Urothelium cell line (cell line): ENCODE measurements at places on chromosomes 7 and 10.

DNA sequence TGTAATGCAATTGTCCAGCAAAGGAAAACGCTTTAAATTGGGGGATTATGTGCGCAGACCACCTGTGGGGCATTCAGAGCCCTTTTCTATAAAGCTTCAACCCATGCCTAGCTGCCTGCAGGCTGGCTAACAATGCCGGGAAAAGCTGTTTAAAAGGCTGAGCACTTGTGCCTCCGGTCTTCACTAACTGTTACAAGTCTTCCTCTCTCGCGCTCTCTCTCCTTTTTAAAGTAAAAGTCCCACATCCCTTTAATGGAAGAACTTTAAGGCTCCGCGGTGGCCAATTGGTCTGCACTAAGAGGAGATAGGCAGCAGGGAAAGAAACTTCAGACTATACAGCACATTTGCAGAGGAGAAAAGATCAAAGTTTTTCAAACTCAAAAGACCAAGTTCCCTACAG is 4.6 kb downstream of the FZD8 start:
- DNase-seq, result no peak

DNA sequence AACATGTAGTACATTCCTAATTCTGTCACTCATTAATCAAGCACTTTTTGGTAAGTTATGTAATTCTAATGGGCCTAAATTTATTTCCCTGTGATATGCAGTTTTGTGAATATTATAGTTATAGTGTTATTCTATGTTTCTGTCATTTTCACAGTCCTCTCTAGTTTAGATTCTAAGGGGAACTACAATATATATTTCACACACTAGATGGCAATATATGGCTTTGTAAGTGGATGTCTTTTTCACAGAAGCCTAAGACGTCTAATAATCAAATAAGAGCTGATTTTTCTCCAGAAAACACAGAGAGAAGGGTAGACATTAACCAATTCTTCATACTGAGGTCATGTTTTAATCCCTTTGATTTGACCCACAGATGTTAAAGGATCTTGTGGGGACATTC is 18.0 kb downstream of the RNLS start:
- peak; percentile 11 for DNase-seq

DNA sequence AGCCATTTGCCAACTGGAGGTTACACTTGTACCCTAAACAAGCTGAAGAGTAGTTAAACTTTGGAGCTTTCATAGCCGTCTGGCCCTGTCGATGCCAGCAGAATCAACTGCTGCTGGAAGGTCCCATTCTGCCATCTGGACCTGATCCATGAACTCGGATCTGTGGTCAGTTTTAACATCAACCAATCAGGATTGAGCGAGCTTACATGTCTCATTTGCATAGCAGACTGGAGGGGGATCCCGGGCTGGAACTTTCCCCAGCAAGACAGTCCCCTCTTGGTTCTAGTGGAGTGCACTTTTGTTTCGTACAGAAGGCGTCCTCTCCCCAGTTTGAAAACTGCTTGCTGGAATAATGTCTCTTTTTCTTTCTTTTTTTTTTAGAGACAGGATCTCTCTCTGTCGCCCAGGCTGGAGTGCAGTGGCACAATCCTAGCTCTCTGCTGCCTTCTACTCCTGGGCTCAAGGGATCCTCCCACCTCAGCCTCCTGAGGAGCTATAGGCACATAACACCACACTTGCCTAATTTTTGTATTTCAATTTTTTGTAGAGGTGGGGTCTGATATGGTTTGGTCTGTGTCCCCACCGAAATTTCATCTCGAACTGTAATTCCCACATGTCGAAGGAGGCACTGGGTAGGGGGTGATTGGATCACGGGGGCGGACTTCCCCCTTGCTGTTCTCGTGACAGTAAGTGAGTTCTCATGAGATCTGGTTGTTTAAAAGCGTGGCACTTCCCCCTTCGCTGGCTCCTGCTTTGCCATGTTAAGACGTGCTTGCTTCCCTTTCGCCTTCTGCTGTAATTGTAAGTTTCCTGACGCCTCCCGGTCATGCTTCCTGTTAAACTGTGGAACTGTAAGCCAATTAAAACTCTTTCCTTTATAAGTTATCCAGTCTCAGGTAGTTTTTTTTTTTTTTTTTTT is 42.8 kb upstream of the SEPHS1 start:
- no peak for DNase-seq

GRCh38 chr10:20863008-20863407 is 34.1 kb downstream of the NEBL start:
- DNase-seq, result no peak

DNA sequence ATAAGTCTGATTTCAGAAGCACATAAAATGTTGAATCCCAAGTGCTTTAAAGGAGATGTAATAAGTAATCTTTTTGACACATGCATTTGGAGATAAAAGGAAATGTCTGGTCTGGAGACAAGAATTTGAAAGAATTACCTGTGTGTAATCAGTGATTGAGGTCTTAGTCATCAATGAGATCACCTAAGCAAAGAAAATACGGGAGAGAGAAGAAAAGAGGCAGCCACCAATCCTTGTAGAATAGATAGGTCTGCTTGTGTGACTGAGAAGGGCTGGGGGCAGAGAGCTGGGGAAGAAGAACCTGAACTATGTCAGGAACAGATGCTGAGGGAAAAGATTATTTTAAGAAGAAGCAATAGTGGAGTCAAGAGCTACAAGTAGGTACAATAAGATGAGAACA is 49.3 kb upstream of the ITPRID1 start:
- peak; percentile 54 for DNase-seq

GRCh38 chr10:5142199-5142598 is 42.8 kb downstream of the AKR1C8 start:
- DNase-seq, result no peak

- no peak for DNase-seq
Measured at GRCh38 chr7:8141070-8141469, 120.9 kb downstream of the ICA1 start.

DNA sequence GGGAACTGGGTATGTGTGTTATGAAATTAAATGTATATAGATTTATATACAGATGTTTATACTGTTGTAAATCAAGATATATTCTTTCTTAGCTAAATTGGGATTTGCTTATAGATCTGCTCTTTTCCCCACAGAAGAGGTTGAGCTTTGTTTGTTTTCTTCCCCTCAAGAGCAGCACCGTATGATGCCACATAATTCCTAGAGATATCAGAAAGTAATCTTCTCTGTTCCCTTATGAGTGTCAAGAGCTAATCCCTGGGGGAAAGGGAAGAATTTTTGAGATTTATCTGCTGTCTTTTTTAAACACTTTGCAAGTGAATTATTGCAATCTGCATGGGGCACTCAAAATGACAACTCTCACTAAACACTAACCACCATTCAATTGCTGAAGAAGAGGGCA is 68.7 kb upstream of the SP4 start:
- DNase-seq, result no peak

- DNase-seq, result no peak
Measured at GRCh38 chr7:93830141-93830925, 60.2 kb downstream of the TFPI2 start.

GRCh38 chr10:7526017-7526400 is 115.2 kb upstream of the SFMBT2 start:
- DNase-seq, result no peak

DNA sequence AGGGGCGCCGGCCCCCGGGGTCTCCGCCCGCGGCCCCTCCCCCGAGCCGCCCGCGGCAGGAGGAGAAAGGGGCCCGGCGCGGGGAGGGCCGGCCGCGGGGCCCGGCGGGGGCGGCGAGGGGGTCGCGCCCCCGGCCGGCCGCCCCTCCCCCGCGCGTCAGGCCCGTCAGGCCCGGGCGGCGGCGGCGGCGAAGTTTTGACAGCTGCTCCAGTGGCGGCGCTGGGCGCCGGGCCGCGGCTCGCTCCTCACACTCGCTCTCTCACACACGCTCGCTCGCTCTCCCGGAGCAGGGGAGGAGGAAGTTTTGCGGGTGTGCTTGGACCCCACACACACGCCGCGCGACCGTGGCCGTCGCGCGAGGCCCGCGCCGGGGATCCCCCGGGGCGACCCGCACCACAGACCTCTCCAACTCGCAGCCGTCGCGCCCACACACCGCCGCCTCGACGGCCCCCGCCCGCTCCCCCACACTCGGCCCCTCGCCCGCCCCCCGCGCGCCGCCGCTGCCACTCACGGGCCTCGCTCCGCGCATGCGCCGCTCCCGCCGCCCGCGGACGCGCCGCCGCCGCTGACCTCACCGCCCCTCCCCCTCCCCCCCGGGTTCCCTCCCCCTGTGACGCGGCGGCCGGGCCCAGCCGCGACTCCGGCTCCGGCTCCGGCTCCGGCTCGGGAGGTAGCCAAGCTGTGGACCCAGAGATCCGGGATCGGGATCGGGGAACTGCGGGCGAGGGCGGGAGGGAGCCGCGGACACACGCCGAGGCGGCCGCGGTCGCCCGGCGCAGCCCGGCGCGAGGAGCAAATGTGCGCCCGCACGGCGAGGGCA is 518 bp upstream of the KMT2C start:
- peak; percentile 64 for DNase-seq

GRCh38 chr10:121683816-121684215 is 85.6 kb upstream of the FGFR2 start:
- DNase-seq, result no peak

- no peak for DNase-seq
Measured at GRCh38 chr10:25683344-25683743, 250.7 kb upstream of the MYO3A start.

- DNase-seq, result no peak
Measured at GRCh38 chr7:151591866-151592265, 72.2 kb upstream of the RHEB start.

GRCh38 chr10:110284262-110284661 is 20.5 kb downstream of the SMNDC1 start:
- DNase-seq, result no peak

DNA sequence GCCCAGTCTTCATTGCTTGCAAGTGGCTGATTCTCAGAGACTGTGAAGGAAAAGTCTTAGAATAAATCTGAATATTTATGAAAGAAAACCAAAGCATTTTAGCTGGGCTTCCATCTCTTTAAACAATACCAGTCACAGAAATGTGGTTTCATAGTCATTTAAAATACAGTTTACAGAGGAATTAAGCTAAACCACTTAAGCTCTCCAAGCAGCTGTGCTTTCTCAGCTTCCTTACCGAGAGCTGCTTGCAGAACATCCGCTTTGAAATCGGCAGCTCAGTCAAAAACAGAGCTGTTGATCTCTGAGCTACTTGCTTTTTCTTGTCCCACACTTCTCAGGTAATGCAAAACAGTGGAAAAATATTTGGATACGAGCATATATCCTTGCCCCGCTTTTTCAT is 134.5 kb downstream of the DYNC1I1 start:
- no peak for DNase-seq

DNA sequence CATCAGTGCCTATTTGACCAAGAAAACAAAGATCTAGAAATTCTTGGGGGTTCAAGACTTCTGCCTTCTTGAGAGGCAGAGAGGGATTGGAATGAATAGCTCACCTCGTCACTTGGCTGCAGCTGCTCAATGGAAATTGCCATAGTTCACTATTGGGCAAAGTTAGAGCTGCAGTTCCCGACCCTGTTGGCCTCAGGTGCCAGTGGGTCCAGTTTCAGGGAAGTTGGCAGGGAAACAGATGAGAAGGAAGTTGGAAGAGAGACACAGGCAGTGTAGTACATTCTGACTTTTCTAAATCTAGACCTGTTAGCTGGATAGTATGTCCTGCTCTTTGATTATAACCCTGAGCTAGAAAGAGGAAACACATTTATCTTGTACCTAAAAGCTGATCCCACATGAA is 19.1 kb downstream of the A1CF start:
- no peak for DNase-seq

DNA sequence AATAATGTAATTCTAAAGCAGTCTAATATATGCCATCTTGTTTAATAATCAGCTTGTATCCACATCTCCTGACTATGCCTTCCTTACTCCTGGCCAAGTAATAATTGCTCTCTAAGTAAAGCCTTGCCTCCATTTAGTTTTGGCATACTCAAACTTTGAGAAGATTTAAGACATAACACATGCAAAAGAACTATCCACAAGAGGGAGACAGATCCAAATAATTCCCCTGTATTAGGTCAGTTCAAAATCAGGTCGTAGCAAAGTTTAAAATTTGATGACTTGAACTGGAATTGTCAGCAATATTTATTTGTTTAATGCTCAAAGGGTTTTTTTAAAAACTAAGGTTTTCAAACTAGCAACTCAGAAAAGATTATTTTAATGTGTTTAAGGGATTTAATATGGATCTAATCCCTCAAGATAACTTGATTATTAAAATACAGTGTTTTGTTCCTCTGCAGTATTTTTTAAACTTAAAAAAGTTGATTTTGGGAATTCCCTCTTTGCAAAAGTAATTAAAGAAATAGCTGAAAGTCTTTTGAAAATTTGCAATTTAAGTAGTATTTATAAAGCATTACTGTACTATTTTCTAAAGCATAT is 95.3 kb downstream of the HDAC9 start:
- peak; percentile 14 for DNase-seq

GRCh38 chr10:26198119-26198518 is 18.5 kb upstream of the GAD2 start:
- no peak for DNase-seq

DNA sequence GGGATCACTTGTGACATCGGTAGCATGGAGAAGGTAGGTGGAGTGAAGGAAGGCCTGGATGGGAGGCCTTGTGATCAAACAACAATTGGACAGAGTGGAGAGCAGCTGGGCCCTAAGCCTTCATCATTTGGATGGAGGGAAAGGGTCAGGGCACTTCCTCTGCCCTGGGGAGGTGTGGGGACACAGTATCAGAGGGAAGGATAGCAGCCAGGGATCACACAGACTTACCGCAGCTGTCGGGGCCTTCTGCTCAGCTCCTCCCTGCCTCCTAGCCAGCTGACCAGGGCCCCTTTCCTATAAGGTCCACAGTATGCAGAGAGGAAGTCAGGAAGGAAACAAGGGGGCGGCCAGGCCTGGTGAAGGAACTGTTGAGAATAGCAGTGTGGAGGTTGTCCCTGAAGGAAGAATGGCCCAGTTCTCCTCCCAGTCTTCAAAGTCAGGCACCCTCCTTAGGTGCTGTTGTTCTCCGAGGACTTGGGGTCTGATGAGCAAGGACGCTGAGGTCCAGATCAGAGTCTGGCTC is 62.1 kb downstream of the ABCC2 start:
- DNase-seq, result no peak

DNA sequence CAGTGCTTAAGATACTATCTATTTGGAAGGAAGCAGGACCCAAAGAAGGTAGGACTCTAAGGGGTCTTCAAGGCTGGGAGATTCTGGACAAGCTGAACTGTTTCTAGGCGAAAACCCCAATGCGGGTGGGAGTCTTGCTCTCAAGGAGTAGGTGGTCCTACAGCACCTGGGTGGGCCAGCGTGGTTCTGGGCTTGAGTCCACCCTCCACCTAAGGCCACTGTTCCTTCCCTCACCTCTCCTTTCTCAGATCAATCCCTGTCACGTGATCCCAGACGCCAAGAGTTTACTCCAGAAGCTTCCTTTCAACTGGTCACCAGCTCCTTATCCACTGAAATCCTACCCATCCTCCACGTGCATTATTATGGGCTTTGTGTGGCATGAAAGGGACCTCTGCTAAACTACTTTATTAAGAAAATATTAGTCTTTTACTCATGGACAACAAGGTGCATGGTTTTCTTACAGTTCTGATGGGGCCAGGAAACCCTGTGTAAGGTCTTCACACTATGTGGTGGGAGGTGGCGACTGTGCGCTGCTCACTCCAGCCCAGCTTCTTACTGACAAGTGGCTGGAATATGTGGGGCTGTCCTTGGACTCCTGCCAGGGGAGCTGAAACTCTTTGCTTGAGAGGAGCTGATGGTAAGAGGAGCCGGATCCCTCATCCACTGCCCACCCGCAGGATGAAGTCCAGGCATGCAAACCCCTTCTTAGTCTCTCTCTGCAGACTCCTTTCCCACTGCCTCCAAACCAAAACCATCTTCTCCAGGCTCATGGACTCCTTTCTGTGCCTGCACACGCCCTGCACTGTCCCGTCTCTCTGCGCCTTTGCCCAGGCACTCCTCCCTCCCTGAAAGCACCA is 1.6 kb downstream of the ZNF746 start:
- DNase-seq, result no peak
